ENCODE measurements at places on chromosomes 2 and 18.

DNA sequence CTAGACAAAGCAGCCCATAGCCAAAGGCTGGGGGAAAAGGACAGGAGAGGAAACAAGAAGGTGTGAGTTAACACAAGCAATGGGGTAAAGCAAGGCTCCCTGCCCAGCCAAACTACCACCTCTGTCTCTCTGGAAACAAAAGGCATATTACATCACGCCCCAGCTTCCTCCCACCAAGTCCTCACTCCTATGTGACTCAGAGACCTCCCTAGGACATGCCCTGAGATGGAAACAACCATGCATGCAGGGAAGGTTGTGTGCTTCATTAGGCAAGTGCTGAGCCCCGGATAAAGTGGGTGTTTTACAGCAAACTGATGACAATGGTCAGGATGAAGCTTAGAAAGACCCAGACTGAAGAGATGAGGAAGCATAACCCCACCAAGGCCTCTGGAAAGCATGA lies 9.0 kb upstream of the ATRAID start:
- DNase-seq: peak; percentile 54

- DNase-seq: no peak
These were observed 1.6 kb downstream of the CD8A start for GRCh38 chr2:86788881-86789686.

GRCh38 chr2:15222856-15223255 lies 338.3 kb downstream of the NBAS start:
- DNase-seq: no peak

DNA sequence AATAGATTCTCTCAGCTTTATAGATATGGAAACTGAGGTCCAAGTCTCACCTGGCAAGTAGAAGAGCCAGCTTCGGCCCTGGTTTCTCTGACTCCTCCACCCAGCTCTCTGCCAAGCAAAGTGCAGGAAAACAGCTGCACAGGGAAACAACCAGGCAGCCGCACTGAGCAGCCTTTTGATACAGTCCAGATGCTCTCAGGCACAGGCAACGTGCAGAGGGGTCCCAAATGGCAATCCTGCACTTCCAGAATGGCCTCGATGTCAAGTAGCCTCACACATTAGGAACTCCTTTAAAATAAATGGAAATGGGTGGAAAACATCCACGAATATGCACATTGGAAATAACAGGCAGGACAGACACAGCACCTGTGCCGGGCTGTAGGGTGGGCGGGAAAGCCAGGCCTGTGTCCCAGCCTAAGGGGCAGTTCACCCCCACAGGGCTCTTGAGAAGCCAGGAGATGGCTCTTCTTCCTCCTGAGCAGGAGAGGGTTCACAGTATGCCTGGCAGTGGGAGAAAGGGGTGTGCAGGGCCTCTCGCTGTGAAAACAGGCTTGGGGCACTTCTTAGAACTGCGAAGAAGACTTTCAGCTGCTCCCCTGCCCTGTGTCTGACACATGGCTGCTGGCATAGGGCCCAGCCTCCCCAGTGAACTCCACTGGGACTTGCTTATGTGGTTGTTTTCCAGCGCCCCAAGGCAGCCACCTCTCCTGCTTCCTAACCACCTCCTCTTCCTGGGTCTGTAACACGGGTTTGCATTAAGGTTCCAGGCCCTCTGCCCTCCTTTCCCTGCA lies 63.9 kb upstream of the TUBA3E start:
- DNase-seq: no peak

- DNase-seq: no peak
These were observed 7.6 kb downstream of the TBR1 start for GRCh38 chr2:161423421-161424393.

DNA sequence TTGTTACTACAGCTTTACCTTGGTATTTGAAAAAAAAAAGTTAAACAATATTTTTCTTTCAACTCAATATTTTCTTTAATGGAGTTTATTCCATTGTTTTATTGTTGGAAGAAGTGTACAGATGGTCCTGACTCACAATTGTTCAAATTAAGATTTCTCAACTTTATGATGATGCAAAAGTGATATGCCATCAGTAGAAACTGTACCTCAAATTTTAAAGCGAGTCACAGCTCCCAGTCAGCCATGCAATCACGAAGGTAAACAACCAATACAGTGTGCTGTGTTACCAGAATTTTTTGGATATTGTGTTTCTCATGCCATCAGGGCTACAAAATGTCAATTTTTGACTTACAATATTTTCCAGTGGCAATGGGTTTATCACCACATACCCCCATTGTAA lies 54.0 kb upstream of the COL5A2 start:
- DNase-seq: no peak

- no peak for DNase-seq
These were observed 486.4 kb downstream of the DSC3 start for GRCh38 chr18:30556112-30556511.

DNA sequence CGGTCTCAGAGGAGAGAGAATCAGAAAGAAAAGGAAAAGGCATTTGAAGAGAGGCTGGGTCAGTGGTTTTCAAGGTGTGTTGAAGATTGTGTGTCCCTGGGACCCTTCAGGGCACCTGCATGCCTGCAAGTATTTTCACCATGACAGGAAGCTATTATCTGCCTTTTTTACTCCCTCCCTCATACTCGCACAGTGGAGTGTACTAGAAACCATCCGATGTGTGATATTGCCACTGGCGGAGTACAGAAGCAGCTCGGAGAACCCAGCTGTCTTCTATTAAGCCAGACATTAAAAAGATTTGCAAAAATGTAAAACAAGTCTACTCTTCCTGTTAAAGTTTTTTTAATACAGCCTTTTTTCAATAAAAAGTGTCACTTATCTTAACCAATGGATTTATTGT lies 33.7 kb upstream of the RFX8 start:
- DNase-seq: no peak

- peak; percentile 49 for DNase-seq
These were observed 104.7 kb upstream of the MYO3B start for GRCh38 chr2:170073288-170073687.

DNA sequence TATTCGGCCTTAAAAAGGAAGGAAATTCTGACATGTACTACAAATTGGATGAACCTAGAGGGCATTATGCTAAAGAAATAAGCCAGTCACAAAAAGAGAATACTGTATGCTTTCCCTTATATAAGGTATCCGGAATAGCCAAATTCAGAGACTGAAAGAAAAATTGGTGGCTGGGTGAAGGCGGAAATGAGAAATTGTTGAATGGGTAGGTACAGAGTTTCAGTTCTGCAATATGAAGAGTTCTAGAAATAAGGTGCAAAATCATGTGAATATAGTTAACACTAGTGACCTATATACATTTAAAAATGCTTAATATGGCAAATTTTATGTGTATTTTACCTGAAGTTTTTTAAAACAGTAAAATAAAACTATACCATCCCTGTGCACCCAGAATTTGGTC lies 43.1 kb downstream of the RMP24 start:
- DNase-seq: no peak

- DNase-seq: no peak
These were observed 39.3 kb upstream of the DSG1 start for GRCh38 chr18:31278609-31279071.

GRCh38 chr2:3180082-3180908 lies 197.3 kb downstream of the EIPR1 start:
- no peak for DNase-seq

- peak; percentile 78 for DNase-seq
These were observed 94.2 kb upstream of the SP3 start for GRCh38 chr2:174059178-174059883.

- no peak for DNase-seq
These were observed 79.1 kb downstream of the FIGN start for GRCh38 chr2:163656622-163657280.

GRCh38 chr18:49335677-49336076 lies 124.8 kb downstream of the DYM start:
- no peak for DNase-seq

- peak; percentile 40 for DNase-seq
These were observed 727 bp downstream of the FBXO11 start for GRCh38 chr2:47905386-47906156.

- DNase-seq: peak; percentile 4
These were observed 26.2 kb upstream of the PID1 start for GRCh38 chr2:229297247-229297646.

DNA sequence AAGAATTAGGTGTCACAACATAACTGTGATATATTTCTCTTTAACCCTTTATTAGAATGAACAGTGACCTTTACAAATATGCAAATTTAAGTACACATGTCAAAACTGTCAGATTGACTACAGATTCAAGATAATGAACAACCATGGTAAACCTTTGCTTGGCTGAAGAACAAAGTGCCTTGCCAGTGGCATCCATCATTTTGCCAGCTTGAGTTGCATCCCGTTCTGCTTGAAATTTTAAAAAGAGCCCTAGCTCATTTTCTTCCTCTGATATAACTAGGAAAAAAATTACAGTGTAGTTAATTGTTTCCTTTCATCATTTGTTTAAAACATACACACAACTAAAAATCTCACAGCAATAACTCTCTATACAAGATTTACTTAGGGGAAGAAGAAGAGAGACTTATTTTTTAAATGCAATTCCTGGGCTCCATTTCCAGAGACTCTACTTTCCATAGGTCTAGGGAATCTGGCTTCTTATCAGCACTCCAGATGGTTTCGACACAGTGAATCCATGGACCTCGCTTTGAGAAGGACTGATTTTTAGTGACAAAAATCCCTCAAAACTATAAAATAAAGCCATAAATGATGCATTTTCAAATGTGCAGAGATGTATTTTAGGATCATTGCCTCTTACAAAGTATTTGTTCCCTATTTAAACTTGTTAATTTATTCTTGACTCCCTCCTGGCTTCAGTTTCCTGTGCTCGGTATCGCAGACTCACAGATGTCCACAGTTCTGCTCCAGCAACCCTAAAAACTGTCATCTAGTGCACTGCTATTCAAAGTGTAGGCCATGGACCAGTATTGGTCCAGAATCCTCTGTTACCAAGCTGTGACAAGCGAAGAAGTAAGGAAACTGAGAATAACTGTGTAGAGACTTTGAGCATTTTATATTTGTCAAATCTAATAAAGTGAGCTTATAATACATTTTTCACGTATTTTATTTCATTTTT lies 50.1 kb downstream of the ICA1L start:
- no peak for DNase-seq

DNA sequence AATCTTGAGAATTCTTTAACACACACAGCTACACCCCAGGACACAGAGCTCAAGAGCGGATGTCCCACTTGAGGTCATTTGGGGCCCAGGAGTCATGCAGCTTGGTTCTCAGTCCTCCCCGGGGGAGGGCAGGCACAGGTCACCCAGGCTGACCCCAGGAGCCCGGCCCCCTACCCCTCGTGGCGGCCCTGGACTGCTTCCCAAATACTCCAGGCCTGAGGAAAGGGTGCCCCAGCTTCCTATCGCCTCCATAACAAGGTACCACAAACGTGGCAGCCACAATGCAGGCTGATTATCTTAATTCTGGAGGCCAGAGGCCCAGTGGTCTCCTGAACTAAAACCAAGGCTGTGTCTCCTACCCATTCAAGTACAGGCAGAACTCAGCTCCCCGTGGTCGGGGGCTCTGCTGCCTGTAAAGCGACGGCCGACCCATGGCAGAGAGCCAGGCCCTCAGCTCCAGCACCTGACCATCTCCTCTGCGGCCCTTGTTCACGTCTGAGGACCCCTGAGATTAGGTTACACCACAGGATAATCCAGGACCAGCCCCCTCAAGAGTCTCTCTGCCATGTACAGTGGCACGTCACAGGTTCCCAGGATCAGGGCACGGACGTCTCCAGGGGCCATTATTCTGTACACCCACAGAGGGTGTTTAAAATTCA lies 10.5 kb downstream of the SLC66A2 start:
- DNase-seq: no peak

DNA sequence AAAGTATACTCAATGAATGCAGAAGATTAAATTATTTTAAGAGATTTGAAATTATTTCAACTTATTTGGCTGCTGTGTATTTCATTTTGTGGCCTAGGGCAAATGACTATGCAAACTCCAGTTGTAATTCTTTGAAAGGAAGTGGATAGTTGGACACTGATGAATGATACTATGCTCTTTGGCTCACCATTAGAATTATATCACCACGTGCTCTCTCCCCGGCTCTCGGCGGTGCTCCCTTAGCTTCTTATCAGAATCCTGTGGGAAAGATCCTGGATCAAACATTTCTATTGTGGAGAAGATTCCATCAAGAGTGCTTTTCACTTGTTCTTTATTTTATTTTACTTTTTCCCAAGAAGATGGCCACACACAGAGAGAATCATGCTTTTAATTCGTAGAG lies 55.2 kb downstream of the ADCYAP1 start:
- DNase-seq: no peak

- no peak for DNase-seq
These were observed 55.2 kb downstream of the RASGRP3 start for GRCh38 chr2:33531549-33532059.

DNA sequence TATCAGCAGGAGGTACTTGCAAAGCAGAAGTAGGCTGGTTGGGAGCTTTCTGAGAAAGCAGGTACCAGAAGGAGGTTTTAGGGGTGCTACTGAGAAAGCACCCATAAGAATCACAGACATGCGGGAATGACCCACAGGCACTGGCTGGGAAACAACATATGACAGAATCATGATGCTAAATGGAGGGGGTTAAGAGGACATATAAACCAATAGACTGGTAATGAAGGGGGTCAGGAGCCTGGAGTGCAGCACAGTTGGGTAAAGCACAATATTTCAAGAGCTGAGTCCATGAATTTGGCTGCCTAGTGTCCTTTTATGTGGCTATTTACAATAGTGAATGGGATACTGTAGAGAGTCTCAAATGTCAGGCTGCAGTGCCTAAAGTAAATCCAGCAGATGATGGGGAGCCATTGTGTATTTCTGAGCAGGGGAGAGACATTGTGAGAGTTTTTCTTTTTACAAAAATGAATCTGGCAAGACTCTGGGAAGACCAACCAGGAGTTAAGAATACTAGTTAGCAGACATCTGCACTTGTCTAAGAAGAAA lies 27.6 kb upstream of the GMCL1 start:
- no peak for DNase-seq

DNA sequence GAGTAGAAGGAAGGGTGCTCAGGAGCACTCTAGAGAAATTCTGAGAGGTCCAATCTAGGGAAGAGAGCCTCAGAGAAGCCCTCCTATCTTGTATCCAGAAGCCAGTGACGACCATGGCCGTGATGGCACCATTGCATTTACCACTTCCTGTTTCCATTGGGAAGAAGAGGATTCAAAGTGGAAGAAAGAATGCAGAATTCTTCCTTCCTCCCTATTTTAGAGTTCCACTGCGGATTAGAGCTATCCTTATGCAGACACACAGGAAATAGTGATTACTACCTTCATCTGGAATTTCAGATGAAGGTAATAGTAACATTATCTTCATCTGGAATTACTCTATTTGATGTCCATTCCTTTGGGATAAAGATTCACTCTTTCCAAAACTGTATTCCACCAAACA lies 45.6 kb upstream of the PCBP1 start:
- no peak for DNase-seq

GRCh38 chr2:128501700-128502099 lies 183.0 kb upstream of the HS6ST1 start:
- no peak for DNase-seq
